Small intestine (tissue), 16 donors: ENCODE measurements at places on chromosomes 16 and 17. TPM values are rescaled to one million over a fixed set of nuclear protein-coding genes. Genes with fewer than 3 reads are reported as not detected.

The AANAT gene
- not detected for polyA plus RNA-seq

The MAPT gene
- 0.54 TPM for polyA plus RNA-seq

The TMEM256 gene
- 771 TPM for polyA plus RNA-seq

The MYH1 gene
- 0.27 TPM for polyA plus RNA-seq

The ANTKMT gene
- polyA plus RNA-seq, result 23.0 TPM

The TP53TG3 gene
- not detected for polyA plus RNA-seq

The ABCC6 gene
- polyA plus RNA-seq, result 21.9 TPM

The ZNF750 gene
- not detected for polyA plus RNA-seq

The C17orf78 gene
- polyA plus RNA-seq, result 34.0 TPM

The KCNJ18 gene
- not detected for polyA plus RNA-seq

The GJC1 gene
- 3.2 TPM for polyA plus RNA-seq

The KCNJ12 gene
- 2.0 TPM for polyA plus RNA-seq

The REXO5 gene
- polyA plus RNA-seq, result 0.54 TPM

The PDILT gene
- polyA plus RNA-seq, result not detected

The ZFPM1 gene
- 9.2 TPM for polyA plus RNA-seq

The CD300LB gene
- 0.27 TPM for polyA plus RNA-seq

The P2RX1 gene
- 53.4 TPM for polyA plus RNA-seq

The BOLA2B gene
- polyA plus RNA-seq, result 55.8 TPM

The CA4 gene
- 3.6 TPM for polyA plus RNA-seq

The RPGRIP1L gene
- polyA plus RNA-seq, result 0.54 TPM

The PSMD7 gene
- polyA plus RNA-seq, result 61.7 TPM

The MAP3K3 gene
- polyA plus RNA-seq, result 10.8 TPM

The ZFP3 gene
- 2.8 TPM for polyA plus RNA-seq

The CACNG1 gene
- polyA plus RNA-seq, result not detected

The GLIS2 gene
- 0.22 TPM for polyA plus RNA-seq

The TBX6 gene
- polyA plus RNA-seq, result 0.87 TPM

The OR2C1 gene
- 0.13 TPM for polyA plus RNA-seq

The DNAAF8 gene
- polyA plus RNA-seq, result 0.84 TPM

The LRRC75A gene
- polyA plus RNA-seq, result 80.5 TPM

The CENPX gene
- 126 TPM for polyA plus RNA-seq

The CCDC154 gene
- polyA plus RNA-seq, result 1.4 TPM

The RPTOR gene
- 16.5 TPM for polyA plus RNA-seq

The ADAM11 gene
- polyA plus RNA-seq, result not detected

The C16orf74 gene
- 4.9 TPM for polyA plus RNA-seq
